ENCODE measurements at places on chromosomes 1 and 21. TPM values are rescaled to one million over a fixed set of nuclear protein-coding genes. Genes with fewer than 3 reads are reported as not detected.

DNA sequence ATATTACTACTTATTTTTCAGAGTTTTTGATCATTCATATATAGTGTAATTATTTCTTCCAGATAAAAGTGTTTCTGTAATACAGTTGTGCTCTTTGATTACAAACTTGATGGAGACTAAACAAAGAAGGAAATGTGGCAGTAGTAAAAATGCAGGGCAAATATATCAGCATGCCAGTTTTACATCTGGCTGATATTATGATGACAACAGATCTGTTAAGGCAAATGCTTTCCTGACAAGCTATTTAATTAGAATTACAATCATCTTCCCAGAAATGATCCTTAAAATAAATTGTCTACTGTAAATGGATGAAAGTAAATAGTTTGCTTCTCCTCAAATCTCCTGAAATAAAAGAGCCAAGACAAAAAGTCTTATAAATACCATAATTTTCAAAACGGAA is 1659.8 kb downstream of the BRINP3 start:
- DNase-seq: no peak

DNA sequence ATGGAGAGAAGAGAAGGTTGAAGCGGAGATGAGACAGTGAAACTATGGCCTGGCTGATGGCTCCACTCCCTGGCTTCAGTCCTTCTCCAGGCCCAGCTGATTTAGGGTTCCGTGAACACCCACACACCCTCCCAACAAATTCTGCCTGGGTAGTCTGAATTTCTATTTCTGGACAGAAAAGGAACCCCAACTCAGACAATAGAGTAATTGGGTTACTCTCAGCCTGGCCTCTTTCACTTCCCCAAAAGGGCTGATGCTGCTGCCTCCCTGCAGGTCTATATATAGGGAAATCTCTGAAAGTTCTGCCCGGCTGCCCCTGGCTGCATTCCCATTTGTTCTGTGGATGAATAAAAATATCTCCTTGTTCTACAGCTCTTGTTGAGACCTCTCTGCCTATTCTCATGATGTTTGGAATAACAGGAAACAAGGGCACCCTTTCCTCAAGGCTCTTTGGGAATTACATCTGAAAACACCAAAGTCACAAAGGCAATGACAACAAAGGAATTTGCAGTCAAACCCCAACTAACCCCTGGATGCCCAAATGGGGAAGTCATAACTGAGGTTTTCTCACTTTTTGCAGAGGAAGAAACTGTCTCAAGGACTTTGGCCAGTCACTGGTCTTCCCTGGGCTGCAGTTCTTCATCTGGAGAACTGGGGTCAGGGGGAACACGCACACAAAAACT is 11.4 kb upstream of the ZSCAN20 start:
- DNase-seq: peak; percentile 13

- DNase-seq: no peak
These were observed 14.8 kb downstream of the TNFRSF1B start for GRCh38 chr1:12181568-12181967.

DNA sequence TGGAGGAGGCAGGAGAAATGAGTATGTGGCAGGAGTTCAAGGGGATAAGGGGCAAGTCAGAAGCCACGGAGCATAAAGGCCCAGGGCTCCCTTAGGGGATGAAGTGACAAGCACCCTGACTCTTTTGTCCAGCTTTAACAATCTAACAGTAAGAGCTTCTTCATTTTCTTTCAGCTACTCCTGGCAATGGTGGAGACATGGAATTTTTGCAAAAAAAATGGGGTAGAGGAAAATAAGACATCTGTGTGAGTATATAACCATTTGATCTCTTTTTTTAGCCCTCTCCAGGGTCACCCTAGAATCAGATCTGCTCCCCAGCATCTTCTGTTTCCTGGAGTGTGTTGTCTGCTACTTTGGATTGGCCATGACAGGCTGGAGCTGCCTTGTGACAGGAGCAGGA is 47.1 kb downstream of the ZNF697 start:
- DNase-seq: no peak

TCHHL1 gene
- not detected for total RNA-seq
